ENCODE measurements at places on chromosomes 2 and 18. TPM values are rescaled to one million over a fixed set of nuclear protein-coding genes. Genes with fewer than 3 reads are reported as not detected.

GRCh38 chr2:71619230-71619741 is 165.9 kb downstream of the DYSF start:
- no peak for DNase-seq
- H3K27ac ChIP-seq = no peak overlapping the region
- no peak overlapping the region for H3K4me3 ChIP-seq
- no peaks in the 10 kb centered on the region for H3K27me3 ChIP-seq
- no peaks in the 10 kb centered on the region for H3K36me3 ChIP-seq
- H3K4me1 ChIP-seq = no peaks in the 10 kb centered on the region

DNA sequence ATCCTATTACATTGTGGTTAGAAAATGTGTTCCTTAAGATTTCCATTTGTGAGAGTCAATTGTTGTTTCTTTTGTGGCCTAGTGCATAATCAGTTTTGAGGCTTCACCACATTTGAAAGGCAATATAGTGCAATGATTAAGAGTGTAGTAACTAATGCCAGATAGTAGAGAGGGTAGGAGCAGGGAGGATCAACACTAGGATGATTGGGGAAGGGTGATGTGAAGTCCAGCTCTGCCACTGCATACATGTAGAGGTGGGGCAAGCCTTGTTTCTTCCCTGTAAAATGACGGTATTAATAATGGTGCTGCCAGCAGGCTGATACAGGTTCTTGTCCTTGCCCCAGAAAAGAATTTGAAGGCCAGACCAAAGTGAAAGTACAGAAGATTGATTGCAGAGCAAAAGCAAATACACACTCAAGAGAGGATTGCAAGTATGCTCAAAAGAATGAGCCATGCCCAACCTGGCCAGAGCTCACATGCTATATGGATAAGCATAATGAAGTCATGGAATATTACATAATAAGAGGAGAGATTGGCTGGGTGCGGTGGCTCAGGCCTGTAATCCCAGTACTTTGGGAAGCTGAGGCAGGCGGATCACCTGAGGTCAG is 8.0 kb downstream of the SP100 start:
- DNase-seq = no peak
- no peak overlapping the region for H3K27ac ChIP-seq
- H3K4me1 ChIP-seq = no peaks in the 10 kb centered on the region
- H3K27me3 ChIP-seq = no peaks in the 10 kb centered on the region

GRCh38 chr18:12361770-12362378 is 15.2 kb downstream of the AFG3L2 start:
- no peaks in the 10 kb centered on the region for H3K27me3 ChIP-seq
- H3K4me1 ChIP-seq = no peaks in the 10 kb centered on the region
- DNase-seq = no peak
- peaks cover 49% of the 10 kb centered on the region for H3K36me3 ChIP-seq
- H3K4me3 ChIP-seq = no peak overlapping the region
- no peak overlapping the region for H3K27ac ChIP-seq

GRCh38 chr18:9984080-9984479 is 70.3 kb downstream of the VAPA start:
- no peak for DNase-seq
- no peak overlapping the region for H3K27ac ChIP-seq
- H3K27me3 ChIP-seq = no peaks in the 10 kb centered on the region
- H3K4me3 ChIP-seq = no peak overlapping the region
- no peaks in the 10 kb centered on the region for H3K36me3 ChIP-seq
- H3K4me1 ChIP-seq = no peaks in the 10 kb centered on the region

DNA sequence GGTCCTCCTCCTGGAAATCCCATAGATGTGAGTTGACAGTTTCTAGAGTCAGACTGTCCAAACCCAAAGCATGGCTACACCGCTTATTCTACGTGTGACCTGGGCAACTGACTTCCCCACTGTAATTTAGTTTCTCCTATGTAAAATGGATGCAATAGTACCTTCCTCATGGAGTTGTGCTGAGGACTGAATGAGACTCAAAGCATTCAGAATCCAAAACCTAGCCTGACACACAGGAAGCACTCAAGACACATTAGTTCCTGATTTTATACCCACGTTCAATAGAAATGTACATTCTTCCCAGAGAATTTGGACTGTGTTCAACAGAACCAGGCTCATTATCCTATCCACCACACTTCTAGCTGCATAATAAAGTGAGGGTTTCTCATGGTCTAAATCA is 88.8 kb downstream of the STK39 start:
- no peak overlapping the region for H3K4me3 ChIP-seq
- no peaks in the 10 kb centered on the region for H3K36me3 ChIP-seq
- H3K27me3 ChIP-seq = no peaks in the 10 kb centered on the region
- H3K4me1 ChIP-seq = peaks cover 34% of the 10 kb centered on the region
- no peak for DNase-seq
- H3K27ac ChIP-seq = peak overlapping the region; percentile 32

DNA sequence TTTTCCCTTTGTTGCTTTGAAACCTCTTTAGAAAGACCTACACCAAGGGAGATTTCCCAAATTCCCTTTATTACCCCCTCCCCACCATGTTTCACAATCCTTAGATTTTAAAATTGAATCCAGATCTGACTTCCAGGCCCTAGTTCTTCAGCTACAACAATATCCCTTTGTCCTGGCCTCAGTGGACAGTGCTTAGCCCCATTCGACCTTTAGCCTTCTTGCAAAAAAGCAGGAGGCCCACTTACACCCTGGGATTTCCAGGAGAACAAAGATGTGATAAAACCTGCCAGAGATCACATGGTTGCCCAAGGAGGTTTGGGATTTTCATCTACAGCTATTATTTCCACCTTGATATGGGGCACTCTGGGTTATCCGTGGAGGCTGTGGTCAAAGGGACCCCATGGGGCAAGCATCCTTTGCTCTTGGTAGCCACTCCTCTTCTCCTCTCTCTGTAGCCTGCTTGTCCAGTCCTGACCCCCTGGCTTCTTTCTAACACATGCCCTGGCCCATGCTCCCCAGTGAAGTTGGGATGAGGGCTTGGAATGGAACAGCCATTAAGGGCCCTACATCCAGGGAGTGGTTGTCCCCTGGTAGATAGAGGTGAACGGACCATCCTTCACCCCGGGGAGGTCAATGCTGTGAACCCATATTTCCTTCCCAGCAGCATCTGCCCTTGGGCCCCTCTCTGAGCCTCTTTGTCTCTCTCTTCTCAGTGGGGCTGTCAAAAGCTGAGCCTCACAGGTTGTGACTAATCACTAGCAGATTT is 267.4 kb downstream of the DYSF start:
- H3K27ac ChIP-seq = no peak overlapping the region
- H3K36me3 ChIP-seq = no peaks in the 10 kb centered on the region
- DNase-seq = no peak
- peaks cover 17% of the 10 kb centered on the region for H3K4me1 ChIP-seq

DNA sequence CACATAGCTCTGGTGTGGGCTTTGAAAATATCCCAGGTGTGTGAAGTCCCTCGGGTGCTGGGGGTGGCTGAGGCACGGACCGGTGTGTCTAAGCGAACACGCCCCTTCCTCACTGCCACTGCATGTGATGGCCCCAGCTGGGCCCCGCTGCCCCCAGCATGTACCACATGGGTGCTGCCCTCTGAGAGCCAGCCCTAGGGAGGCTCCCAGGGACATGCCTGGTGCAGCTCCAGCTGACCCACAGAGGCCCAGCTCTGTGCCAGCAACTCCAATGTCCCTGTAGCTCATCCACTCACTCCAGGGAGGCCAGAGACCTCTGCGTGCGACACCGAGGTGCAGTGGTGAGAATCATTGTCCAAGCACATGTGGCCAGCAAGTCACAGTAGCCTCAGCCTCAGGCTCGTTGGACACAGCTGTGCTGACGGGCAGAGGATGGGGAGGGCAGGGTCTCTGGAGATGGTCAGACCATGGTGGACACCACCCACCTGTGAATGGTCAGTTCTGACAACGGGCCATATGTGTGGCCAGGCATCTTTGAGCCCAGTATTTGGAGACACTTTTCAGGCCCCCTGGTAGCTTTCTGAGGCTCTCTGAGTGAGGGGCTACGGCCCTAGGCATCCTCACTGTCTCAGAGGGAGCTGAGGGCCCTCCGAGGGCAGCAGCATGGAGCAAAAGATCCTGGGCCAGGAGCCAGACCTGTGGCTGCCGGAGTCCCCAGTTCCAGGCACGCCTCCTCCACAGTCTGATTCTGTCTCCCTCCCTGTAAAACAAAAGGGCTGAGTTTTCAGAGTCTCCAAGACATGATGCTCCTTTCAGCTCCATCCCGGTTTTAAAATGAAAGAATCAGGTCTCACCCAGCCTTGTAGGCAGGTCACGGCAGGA is 220.7 kb downstream of the NDUFA10 start:
- H3K27me3 ChIP-seq = peaks cover 7% of the 10 kb centered on the region
- no peaks in the 10 kb centered on the region for H3K36me3 ChIP-seq
- H3K4me1 ChIP-seq = no peaks in the 10 kb centered on the region
- H3K4me3 ChIP-seq = no peak overlapping the region
- DNase-seq = no peak

DNA sequence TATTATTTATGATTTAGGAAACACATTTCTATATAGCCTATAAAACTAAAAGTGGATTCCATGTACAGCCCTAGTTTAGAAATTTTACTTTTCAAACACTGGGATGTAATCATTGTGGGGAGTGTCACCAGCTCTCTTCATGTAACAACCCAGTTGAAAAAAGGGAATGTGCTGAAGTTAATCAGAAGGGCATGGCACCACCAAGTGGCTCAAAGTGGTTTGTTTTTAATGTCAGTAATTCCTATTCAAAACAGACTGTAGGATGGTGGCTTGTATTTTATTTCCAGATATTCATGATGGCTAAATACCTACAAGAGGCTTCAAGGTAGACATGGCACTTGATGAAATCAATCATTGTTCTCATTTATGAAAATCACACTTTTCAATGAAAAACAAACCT is 58.1 kb upstream of the TMEM182 start:
- H3K27ac ChIP-seq = no peak overlapping the region
- DNase-seq = peak; percentile 23
- peaks cover 5% of the 10 kb centered on the region for H3K4me1 ChIP-seq
- no peaks in the 10 kb centered on the region for H3K27me3 ChIP-seq
- no peak overlapping the region for H3K4me3 ChIP-seq

- no peak overlapping the region for H3K27ac ChIP-seq
- no peak for DNase-seq
- no peaks in the 10 kb centered on the region for H3K36me3 ChIP-seq
- H3K27me3 ChIP-seq = no peaks in the 10 kb centered on the region
Observed at GRCh38 chr2:146321175-146321574, 1523.7 kb upstream of the ACVR2A start.

DNA sequence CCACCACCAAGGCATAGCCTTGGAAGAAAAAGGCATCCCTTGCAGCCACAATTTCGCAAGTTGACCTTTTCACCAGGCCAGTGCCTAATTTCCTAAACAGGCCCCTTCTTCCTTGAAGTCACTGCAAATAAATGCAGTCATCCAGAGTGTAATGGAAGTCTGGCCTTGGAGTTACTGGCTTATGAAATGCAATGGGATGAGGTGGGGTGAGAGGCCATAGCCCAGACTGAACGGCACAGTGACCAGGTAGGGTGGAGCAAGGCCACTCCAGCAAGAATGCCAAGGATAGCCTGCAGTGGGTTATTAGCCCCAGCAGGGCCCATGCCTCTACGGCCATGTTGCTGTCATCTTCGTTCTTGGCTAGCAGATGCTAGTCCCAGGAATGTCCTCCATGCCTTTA is 68.4 kb downstream of the BCL11A start:
- no peak overlapping the region for H3K27ac ChIP-seq
- no peak for DNase-seq
- H3K36me3 ChIP-seq = no peaks in the 10 kb centered on the region

DNA sequence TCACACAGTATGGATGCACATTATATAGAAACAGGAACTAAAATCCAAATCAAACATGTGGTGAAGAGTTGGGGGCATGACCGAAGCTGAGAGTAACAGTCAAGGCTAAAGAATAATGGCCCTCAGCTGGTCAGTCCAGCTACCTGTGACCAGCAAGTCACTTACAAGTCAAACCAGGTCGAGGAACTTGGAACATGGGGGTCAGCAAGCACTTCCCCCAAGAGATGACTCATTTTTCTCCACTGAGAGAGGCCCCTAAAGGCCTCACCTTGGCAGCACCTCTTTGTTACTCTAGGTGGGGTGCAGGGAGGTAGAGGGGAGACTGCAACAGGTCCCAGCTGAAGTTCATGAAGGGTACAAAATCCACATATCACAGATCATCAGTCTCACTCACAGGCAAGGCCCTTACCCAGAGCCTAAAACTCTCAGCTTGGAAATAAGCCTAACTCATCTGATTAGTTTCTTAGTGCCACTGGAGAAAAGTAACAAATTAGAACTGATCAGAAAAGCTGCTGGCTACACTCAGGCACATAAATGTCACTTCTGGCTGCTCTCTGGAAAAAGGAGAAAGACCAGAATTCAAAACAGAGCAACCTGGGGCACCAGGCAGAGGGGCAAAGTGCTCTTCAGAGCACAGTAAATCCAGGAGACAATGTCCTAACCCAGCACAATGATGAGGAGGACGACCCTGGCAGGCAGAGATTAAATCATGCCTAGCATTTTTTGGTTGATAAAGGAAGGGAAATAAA is 4.0 kb downstream of the SDC1 start:
- H3K27me3 ChIP-seq = no peaks in the 10 kb centered on the region
- H3K4me1 ChIP-seq = peaks cover 20% of the 10 kb centered on the region
- no peak overlapping the region for H3K27ac ChIP-seq

- H3K36me3 ChIP-seq = no peaks in the 10 kb centered on the region
- no peak for DNase-seq
- no peak overlapping the region for H3K27ac ChIP-seq
- no peak overlapping the region for H3K4me3 ChIP-seq
- H3K4me1 ChIP-seq = 0 out of 2 replicates have a peak, but pooled peaks cover 3% of the 10 kb centered on the region
Observed at GRCh38 chr18:42113529-42114191, 158.6 kb downstream of the PIK3C3 start.

GRCh38 chr2:168210895-168211570 is 36.4 kb downstream of the STK39 start:
- no peaks in the 10 kb centered on the region for H3K27me3 ChIP-seq
- peak overlapping the region; percentile 29 for H3K4me3 ChIP-seq
- peaks cover 100% of the 10 kb centered on the region for H3K4me1 ChIP-seq
- H3K27ac ChIP-seq = peak overlapping the region; percentile 99
- DNase-seq = peak; percentile 94

DNA sequence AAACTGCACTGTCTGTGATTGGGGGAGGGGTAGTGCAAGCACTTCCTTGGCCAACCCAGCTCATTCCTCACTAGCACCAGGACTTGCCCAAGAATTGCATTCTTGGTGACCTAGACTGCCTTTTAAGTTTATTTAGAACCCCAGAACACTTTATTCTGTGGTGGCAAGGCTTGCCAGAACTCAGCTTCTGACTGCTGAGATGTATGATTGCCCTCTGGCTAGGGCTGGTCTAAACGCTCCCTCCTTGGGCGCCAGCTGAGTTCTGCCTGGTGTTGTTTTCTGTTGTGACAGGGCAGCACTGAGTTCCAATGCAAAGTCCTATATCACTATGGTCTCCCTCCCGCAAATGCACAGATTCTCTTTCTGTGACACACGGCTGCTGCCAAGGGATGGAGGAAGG is 247.7 kb downstream of the ZNF385B start:
- DNase-seq = no peak
- no peaks in the 10 kb centered on the region for H3K36me3 ChIP-seq
- H3K4me3 ChIP-seq = no peak overlapping the region
- no peaks in the 10 kb centered on the region for H3K4me1 ChIP-seq
- H3K27ac ChIP-seq = no peak overlapping the region
- no peaks in the 10 kb centered on the region for H3K27me3 ChIP-seq

- H3K36me3 ChIP-seq = no peaks in the 10 kb centered on the region
- H3K4me3 ChIP-seq = no peak overlapping the region
- H3K27ac ChIP-seq = no peak overlapping the region
- H3K4me1 ChIP-seq = no peaks in the 10 kb centered on the region
- no peak for DNase-seq
- no peaks in the 10 kb centered on the region for H3K27me3 ChIP-seq
Observed at GRCh38 chr2:191061381-191061980, 47.5 kb upstream of the STAT1 start.

Gene CNRIP1
- total RNA-seq = not detected

Gene RTTN
- 41.2 TPM for total RNA-seq

Gene RMDN2
- total RNA-seq = 4.5 TPM

Gene ITGB6
- total RNA-seq = 0.12 TPM

Gene SULT1C2
- 3.9 TPM for total RNA-seq

Gene CHRNG
- not detected for total RNA-seq

Gene ALPG
- total RNA-seq = 0.10 TPM

Data from HCT116 (cell line).